ENCODE measurements at places on chromosomes 1 and 21.

- DNase-seq, result no peak
Observed at GRCh38 chr1:91455896-91456295, 44.8 kb upstream of the CDC7 start.

- DNase-seq, result no peak
Observed at GRCh38 chr21:42476388-42477331, 19.4 kb downstream of the RSPH1 start.

DNA sequence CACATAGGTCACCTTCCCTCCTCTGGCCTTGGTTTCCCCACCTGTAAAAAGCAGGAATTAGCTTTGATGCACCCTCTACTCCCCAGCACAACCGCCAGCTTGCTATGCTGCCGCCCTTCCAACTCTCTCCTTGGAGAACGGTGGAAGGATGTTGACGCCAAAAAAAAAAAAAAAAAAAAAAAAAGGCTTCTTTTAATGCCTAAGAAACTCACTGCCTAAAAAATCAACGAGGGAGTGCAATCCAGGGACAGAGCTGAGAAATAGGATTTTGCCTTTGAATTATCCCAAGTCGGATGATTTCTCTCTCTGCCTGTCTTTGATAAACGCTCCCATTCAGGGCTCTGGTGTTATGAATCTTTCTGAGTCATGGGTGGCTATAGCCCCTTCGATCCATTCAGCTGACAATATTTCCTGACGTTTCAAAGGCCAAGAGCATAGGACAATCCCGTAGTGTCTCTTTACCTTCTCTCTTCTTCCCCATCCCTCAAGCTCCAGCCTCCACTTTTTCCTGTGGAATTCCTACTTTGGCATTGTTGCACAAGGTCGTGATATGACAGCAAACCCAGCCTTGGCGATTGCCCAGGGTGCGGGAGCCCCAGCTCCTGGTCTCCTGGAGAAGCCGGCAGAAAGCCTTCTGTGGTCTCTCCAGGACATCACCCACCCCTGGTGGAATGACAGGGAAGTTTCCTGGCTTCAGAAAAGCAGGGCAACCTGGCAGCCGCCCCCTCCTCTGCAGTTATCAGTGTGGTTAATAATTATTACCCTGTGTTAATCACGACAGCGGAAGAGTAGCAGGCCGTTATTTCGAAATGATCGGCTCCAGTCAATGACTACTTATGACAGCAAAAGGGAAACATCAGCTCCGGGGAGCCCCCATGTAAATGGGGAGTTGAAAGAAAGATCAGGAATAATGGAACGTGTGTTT is 8.0 kb upstream of the PLXNA2 start:
- peak; percentile 71 for DNase-seq

DNA sequence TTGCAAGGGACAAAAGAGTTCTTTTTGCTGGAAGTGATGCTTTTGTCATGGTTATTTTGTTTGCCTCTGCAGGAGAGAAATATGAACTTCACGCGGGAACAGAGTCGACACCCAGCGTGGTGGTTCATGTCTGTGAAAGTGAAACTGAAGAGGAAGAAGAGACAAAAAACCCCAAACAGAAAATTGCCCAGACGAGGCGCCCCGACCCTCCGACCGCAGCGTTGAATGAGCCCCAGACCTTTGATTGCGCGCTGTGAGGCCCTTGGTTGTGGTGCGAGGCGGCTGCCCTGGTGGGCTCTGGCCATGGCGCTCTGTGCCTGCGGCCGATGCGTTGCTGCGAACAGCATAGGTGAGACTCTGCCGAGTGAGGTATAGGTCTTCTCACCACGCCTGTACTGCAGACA is 20.9 kb upstream of the NCMAP start:
- no peak for DNase-seq

DNA sequence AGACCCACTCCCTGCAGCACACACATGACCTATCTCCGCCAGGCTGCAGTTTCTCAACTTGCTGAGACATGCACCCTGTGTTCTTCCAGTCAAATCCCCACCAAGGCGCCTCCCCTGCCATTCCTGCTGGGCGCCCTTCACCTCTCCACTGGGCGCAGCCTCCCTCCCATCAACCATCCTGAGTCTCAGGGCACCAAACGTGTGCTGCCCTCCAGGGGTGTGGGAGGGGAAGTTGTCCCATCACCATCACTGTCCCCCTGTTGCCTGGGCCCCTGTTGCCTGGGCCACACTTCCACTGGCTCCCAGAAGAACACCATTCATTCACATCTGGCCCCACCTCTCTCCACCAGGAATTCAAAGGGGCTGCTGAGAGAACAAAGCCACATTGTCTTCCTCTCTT is 44.9 kb upstream of the EFHD2 start:
- DNase-seq, result no peak

DNA sequence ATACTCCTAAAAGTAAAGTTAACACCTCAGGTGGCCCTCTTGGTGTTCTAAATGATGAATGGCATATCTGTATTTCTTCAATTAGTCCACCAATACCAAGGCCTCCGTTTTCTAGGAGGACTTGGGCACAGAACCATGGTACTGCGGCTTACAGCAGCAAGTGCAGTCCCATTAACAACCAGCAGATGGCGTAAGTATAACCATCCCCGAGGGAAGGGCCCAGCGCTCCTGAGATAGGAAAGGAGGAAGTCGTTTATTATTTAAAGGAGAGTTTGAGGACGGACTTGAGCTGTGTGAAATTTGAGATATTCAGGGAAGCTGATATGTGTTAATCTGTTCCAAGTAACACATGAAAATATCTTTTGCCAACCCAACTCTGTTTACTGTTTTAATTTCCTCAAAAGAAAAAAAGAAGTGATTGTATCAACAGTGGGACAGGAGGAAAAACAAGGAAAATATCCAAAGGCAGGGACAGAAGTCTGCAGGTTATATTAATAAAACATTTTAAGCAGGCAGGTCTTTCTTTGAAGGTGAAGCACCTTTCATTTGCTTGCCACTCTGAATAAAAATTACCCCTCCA is 37.7 kb upstream of the KCNJ15 start:
- peak; percentile 24 for DNase-seq
